ENCODE measurements at places on chromosomes 1 and 21.

- no peak for DNase-seq
Measured at GRCh38 chr1:6506210-6507036, 15.0 kb upstream of the PLEKHG5 start.

DNA sequence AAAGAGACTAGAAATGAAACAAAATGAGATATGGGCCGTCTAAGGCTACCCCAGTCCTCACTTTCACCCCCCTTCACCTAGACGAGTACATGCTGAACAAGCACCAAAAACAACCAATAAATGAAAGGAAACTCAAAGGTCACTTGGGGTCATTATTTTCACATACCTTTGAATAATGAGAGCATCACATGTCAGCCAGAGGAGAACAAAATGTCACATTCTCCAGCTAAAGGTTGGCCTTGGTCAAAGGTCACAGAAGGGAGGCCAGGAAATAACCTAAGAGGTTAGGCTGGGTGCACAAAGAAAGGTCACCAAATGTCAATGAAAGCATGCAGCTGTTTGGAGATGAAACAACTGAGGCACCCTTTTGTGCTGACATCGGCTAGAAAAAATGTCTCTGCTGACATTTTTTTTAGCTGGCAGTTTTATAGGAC lies 288.7 kb upstream of the USP25 start:
- no peak for DNase-seq

- DNase-seq = no peak
Measured at GRCh38 chr1:41855713-41856112, 63.0 kb downstream of the HIVEP3 start.

DNA sequence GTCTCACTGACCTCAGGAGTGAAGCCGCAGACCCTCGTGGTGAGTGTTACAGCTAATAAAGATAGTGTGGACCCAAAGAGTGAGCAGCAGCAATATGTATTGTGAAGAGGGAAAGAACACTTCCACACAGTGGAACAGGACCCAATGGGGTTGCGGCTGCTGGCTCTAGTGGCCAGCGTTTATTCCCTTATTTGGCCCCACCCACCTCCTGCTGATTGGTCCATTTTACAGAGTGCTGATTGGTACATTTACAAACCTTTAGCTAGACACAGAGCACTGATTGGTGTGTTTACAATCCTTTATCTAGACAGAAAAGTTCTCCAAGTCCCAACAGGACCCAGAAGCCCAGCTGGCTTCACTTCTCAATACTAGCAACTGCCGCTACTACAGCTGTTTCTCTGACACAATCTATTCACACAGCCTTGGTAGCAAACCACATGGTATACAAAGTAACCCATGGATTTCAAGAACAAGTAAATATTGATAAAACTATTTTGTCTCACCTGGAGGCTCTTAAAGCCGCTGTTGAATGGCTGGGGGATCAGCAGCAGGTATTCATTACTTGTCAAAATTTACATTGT lies 25.3 kb upstream of the ITLN1 start:
- no peak for DNase-seq

Data from NCI-H774 (cell line).